Tongue (tissue), 3 donors: ENCODE measurements at places on chromosomes 1 and 21.

- no peak for DNase-seq
Observed at GRCh38 chr1:153393926-153394325, 3.1 kb upstream of the S100A8 start.

GRCh38 chr1:218620956-218621355 is 275.8 kb downstream of the TGFB2 start:
- no peak for DNase-seq

DNA sequence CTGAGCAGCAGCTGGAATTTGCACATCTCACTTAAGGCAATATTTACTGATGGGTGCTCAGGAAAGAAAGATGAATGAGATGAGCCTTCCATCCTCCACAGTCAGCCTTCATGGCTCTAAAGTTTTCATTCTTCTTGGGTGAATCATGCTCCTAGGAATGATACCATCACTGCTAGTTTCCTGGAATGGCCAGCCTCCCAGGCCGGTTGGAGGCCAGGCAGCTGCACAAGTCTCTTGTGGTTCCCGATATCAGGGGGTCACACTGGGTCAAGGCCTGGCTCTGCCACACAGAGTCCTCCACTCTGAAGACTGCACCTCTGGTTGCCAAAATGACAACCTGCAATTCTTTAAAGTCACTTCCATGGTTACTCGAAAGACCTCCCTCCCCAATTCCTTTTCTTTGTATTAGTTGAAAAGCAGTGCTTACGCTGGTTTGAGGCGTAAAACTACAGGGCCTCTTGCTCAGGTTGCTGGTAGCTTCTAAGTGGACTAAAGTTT is 46.2 kb upstream of the PALMD start:
- DNase-seq: no peak

DNA sequence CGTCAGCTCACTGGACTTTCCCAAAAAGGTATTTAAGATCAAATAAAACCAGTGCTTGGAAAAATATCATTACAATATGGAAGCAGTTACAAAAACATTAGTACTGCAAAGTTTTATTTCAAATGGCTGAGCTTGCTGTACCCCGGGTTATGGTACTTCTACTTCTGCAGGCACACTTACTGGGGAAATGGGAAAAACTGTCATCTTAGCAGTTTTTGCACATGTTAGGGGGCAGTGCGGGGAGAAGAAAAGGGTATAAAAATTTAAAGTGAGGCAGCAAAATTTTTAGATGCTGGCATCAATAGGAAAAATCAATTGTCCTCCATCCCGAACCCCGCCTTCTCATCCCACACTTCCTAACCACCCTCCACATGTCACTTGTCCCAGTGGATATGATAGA is 133.4 kb downstream of the ATG4C start:
- no peak for DNase-seq

GRCh38 chr1:3703786-3704371 is 48.4 kb upstream of the CCDC27 start:
- DNase-seq: no peak

DNA sequence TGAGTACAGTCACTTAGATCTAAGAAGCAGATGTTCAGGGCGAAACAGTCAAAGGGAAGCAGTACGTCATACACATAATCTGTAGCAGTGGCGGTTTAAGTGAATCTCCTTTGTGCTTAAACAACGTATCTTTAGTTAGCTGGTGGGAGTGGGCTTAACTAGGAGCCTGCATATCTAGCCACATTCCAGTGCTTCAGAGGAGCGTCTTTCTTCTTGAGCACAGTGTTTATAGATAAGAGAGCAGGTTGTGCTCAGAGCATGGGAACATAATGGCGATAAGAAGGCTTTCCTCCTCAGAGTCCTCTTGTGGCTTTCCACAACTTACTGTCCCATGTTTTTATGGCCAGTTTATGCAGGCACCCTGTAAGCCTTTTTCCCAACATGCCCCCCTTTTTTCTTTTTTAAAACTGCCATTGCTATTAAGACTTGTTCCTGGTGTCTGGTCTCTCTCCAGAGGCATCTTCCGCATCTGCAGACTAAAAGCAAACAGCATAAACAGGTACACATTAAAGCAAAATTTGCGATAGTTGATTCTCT is 3.2 kb downstream of the DAP3 start:
- DNase-seq: no peak

GRCh38 chr1:3557366-3557765 is 53.9 kb downstream of the MEGF6 start:
- DNase-seq: no peak

- peak; percentile 3 for DNase-seq
Observed at GRCh38 chr1:103333141-103333540, 192.4 kb upstream of the RNPC3 start.

- DNase-seq: peak; percentile 49
Observed at GRCh38 chr1:83997631-83998030, 1.3 kb downstream of the TTLL7 start.

DNA sequence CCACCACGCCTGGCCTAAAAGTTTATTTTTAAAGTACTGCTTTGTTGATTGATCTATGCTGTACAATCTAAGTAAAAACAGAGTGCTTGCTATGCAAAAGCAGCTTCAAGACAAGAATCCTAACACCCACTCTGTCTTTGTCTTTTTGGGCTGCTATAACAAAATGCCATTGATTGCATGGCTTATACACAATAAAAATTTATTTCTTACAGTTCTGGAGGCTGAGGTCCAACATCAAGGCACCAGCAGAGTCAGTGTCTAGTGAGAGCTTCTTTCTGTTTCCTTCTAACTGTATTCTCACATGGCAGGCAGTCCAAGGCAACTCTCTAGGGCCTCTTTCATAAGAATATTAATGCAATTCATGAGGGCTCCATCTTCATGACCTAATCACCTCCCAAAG is 63.6 kb upstream of the GJA5 start:
- DNase-seq: no peak

DNA sequence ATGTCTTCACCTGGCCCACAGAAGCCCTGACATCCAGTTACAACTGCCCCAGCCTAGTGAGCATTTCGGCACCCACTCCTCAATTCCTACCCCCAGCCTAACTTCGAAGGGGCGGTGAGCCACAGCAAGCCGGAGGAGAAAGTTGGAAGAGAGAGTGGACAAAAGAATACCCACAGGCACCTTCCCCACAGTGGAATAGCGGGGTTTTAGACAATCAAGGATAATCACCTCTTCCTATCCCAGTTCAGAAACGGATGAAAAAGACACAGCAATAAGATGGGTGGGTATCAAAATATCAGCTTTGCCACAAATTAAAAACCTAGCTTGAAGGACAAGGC is 1.3 kb upstream of the LSS start:
- DNase-seq: no peak

DNA sequence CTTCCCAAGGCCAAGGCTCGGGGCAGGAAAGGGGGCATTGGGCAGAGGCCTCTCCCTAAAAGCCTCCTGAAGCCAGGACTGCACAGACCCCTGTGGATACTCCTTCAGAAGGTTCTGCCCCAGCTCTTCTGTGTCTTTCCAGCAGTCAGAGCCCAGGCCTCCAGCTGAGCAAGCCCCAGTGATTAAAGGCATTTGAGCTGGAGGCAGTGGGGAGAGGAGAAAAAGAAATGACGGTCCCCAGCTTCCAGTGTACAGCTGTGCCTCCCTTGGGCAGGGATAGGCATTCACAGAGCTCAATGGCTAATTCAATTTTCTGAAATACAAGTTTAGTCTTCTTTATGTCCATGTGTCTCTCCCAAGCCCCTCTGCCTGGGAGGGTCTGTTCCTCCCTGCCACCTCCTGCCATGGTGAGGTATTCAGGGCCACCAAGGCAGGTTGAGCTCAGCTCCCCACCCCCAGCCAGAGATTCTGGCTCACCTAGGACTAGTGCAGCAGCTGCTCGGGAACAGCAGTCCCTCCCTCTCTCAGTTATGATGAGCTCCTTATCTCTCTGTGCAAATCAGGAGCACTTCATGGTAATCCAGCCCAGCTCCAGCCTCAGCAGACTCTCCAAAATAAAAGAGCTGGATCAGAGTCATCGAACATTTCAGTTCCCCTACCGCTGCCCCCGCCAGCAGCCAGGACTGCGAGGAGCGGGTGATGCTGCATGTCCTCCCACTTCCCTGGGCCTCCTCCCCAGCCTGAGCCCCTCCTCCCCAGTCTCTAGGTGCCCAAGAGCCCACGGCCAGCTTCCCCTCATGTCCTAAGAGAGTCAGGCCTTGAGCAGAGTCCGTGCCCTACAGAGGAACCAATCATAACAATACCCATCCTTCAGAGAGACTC is 208.4 kb upstream of the ZC3H12A start:
- DNase-seq: no peak

DNA sequence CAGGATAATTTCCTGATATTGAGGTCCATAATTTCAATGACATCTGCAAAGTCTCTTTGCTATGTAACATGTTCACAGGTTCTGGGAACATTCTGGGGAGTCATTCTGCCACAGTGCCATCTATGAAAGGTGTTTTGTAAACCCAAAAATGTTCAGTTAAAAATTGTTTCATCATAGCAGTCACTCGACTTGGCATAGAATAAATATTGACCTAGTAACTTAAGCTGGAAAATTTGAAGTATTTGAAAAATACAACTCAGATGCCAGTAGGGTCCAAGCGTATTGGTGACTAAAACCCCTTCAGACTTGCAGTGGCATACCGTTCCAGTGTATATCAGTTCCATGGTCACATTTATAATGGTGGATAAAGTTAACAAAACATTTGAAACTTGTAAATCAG is 6.8 kb downstream of the DESI2 start:
- DNase-seq: no peak

DNA sequence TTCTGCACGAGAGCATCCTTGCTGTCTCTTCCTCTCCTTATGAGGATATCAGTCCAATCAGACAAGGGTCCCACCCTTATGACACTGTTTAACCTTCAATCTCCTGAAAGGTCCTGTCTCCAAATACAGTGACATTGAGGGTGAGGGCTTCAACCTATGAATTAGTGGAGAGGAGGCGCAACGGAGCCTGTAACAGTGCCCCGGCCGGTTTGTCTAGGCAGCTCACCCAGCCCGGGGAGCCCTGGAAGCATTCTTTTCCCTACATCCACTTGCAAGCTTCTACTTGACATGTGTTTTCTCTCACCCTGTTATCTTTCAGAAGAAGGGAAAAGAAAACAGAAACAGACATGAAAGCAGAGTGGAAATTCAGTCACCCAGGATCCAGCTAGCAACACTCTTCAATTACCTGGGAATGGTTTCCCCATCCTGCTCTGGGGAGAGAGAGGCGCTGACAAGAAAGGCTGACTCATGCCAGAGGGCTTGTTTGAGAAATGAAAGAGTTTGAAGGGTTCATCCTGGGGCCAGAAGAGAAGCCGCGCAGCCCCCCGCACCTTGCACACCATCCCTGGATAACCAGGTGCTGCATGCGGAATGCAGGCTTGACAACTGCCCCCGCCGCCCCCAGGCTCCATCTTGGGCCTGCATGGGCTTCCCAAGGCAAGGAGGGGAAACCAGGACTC is 394.9 kb downstream of the NPHP4 start:
- no peak for DNase-seq

DNA sequence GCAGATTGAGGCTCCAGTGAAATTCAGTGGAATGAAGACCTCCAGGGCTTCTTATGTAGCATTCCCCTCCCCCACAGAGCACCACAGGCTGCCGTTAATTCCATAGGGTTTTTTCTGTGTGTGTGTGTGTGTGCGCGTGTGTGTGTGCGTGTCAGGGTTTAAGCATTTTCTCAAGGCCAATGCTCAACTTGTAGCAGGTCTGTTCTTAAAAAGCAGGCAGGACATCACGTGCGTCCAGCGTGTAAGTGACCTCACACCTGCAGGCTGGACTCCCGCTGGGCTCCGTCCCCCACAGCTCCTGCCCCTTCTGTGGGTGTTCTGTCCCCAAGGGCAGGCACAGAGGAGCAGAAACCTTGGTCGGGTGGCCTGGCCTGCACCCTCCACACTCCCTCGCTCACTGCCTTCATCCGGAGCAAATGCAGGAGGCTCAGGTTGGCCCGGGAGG is 5.3 kb downstream of the PRDM16 start:
- no peak for DNase-seq

DNA sequence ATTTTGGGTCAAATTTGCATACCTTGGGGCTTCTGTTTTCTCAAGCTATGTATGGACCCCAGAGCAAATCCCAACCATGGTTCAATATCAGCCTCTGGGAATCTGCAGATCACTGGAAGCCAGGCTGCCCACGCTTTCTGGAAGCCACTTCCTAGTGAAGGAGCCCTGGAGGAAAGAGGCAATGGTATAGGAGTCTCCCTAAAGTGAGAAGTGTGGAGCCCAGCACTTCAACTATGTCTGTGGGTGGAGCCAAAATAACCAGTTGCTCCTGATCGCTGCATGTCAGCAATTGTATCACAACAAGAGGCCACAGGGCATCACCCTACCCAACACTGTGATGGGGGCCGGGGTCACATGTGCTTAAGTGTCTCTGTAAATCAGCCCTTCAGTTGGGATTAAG is 26.9 kb downstream of the ETS2 start:
- DNase-seq: no peak

DNA sequence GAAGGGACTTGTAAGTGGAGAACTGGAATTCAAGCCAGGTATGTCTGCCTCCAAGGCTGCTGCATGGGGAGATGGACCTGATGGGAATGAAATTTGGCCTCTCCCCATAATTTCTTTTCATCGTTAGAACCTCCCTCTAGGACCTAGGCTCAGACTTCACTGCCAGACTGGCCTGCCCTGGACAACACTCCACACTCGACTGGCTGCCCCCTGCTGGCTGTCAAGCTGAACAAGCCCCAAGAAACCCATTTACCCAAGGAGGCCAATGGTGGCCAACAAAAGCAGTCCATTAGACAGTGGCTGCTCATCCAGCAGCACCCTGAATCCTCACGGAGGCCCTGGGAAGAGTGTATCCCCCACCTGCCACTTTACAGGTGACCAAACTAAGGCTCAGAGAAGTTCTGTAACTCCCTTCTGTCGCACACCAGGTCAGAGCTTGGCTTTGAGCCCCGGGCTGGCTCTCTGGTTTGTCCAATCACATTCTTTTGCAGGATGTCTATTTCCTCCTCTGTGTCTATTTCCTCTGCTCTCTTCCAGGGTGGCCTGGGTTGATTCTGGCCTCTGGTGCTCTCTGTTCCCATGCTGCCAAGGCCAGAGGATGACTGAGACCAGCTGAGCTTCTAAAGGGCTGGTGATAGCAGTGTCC is 3.8 kb downstream of the RNF186 start:
- DNase-seq: no peak

- no peak for DNase-seq
Observed at GRCh38 chr21:45622416-45623097, 21.0 kb upstream of the PCBP3 start.

- peak; percentile 87 for DNase-seq
Observed at GRCh38 chr1:234535763-234536515, 57.0 kb upstream of the TARBP1 start.

GRCh38 chr1:201818971-201819750 is 9.8 kb upstream of the IPO9 start:
- DNase-seq: no peak
